MCF 10A (cell line): ENCODE measurements at places on chromosomes 7 and 10. TPM values are rescaled to one million over a fixed set of nuclear protein-coding genes. Genes with fewer than 3 reads are reported as not detected.

GRCh38 chr7:105337529-105337928 lies 51.2 kb downstream of the SRPK2 start:
- peaks cover 9% of the 10 kb centered on the region for H3K36me3 ChIP-seq
- H3K27me3 ChIP-seq = no peaks in the 10 kb centered on the region
- no peak overlapping the region for H3K27ac ChIP-seq
- H3K4me1 ChIP-seq = peaks cover 3% of the 10 kb centered on the region

DNA sequence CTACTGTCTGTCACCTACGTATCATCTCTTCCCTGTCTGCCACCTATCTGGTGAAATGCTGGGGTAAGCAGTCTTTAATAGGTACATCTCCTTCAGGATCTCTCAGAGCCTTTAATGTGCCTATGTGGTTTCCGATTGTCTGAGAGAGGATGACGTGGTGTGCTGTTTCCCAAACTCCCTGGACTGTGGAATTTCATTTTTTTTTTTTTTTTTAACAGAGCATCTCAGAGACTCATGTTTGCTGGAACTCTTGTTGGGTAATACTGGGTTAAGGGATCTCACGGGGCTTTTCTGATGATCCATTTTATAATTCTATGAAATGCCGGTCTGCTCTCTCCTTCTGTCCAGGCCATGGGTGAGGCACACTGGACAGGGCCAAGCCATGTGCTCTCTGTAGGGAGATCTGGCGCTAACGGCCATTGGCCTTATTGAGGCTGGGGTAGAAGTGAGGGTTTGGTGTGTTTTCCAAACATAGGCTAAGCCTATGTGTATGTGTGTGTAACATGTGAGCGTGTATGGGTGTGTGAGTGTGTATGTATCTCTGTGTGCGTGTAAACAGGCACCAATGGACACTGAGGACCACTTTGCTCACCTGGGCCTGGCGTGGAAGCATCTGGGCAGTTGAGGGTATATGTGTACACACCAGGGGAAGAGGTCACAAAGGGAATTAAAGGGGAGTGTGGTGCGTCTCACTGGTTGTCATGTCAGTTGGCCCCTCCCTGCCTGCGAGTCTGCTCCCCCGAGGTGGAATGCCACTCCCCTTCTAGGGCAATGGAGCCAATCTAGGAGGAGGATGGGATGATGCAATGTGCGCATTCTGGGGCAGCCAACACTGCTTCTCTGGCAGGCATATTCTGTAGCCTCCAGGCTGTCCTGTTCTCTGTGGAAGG lies 7.8 kb downstream of the ADRA2A start:
- no peaks in the 10 kb centered on the region for H3K36me3 ChIP-seq
- no peak for DNase-seq
- H3K4me3 ChIP-seq = no peak overlapping the region
- no peak overlapping the region for H3K27ac ChIP-seq
- H3K4me1 ChIP-seq = no peaks in the 10 kb centered on the region
- no peaks in the 10 kb centered on the region for H3K27me3 ChIP-seq

GRCh38 chr10:15719899-15720634 lies at the start of gene ITGA8:
Gene ITGA8 (minus strand): TSS chr10:15719922. CDS start chr10:15719771, 151 bp downstream.
- no peak within 1 kb of the TSS for H3K4me3 ChIP-seq
- H3K27me3 ChIP-seq = peaks cover 77% of the 10 kb centered on the region
- H3K36me3 ChIP-seq = no peaks in the 10 kb centered on the region
- H3K27ac ChIP-seq = no peak within 1 kb of the TSS

- H3K27ac ChIP-seq = no peak overlapping the region
- H3K4me3 ChIP-seq = no peak overlapping the region
- DNase-seq = no peak
- H3K4me1 ChIP-seq = peaks cover 4% of the 10 kb centered on the region
- H3K36me3 ChIP-seq = peaks cover 4% of the 10 kb centered on the region
These were observed 103.3 kb downstream of the FANK1 start for GRCh38 chr10:125999694-126000093.

- H3K4me1 ChIP-seq = peaks cover 31% of the 10 kb centered on the region
- peak; percentile 32 for DNase-seq
- H3K4me3 ChIP-seq = no peak overlapping the region
- H3K27ac ChIP-seq = peak overlapping the region; percentile 97
These were observed 134.2 kb upstream of the AKR1E2 start for GRCh38 chr10:4691776-4692175.

Gene FOXI2
- total RNA-seq = not detected in 2 replicates

DNA sequence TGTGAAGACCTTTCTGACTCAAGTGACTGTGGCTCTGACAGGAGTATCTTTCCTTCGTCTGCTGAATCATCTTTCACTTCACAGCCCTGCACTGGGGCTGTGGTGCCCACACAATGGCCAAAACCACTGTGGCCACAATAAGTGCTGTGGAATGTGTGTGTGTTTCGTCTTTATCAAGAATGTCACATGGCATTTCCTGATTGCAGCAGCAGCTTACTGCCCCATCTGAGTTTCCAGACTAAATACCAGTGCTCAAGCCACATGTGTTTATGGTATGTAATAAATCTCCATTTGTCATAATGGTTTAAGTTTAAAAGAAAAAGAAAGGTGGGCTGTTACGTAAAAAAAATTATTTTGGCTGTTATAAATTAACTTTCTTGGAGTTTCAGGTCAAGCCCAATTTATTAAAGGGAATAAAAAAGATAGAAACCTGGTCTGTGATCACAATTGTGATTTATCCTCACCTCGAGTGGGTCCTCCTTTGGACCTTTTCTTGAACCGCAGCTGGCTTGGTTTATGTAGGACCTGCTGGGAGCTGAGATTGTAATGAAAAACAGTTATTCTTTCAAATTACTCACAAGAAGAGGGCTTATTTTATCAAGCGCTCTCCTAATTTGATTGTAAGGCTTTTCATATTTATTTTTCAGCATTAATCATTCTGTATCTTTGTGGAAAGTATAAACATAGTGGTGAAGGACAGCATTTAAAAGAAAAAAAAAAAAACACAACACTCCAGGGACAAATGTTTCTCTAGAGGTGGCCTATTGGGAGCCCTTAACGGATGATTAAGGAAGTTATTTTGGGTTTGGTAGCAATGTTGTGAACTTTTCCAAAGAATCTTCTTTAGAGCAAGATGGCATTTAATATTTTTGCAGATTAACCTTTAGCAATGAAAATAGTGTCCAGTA lies 116.2 kb downstream of the LRMDA start:
- peaks cover 4% of the 10 kb centered on the region for H3K36me3 ChIP-seq
- H3K4me3 ChIP-seq = no peak overlapping the region
- H3K27ac ChIP-seq = no peak overlapping the region
- peak; percentile 17 for DNase-seq
- H3K4me1 ChIP-seq = no peaks in the 10 kb centered on the region

- H3K4me1 ChIP-seq = peaks cover 5% of the 10 kb centered on the region
- no peaks in the 10 kb centered on the region for H3K27me3 ChIP-seq
- H3K27ac ChIP-seq = no peak overlapping the region
- no peaks in the 10 kb centered on the region for H3K36me3 ChIP-seq
- peak; percentile 64 for DNase-seq
These were observed 170.9 kb upstream of the SMIM30 start for GRCh38 chr7:113289140-113289740.

DNA sequence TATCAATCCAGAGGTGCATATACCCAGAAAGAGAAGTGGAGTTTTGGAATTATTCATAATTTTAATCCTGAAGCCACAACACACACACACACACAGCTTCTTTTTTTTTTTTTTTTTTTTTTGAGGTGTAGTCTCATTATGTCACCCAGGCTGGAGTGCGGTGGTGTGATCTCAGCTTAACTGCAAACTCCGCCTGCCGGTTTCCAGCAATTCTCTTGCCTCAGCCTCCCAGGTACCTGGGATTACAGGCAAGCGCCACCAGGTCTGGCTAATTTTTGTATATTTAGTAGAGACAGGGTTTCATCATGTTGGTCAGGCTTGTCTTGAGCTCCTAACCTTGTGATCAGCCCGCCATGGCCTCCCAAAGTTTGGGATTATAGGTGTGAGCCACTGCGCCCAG lies 35.4 kb downstream of the TET1 start:
- no peaks in the 10 kb centered on the region for H3K27me3 ChIP-seq
- H3K27ac ChIP-seq = no peak overlapping the region
- H3K36me3 ChIP-seq = no peaks in the 10 kb centered on the region
- peaks cover 22% of the 10 kb centered on the region for H3K4me1 ChIP-seq
- no peak for DNase-seq

Gene DNAH11
- total RNA-seq = 0.81 and 0.91 TPM in 2 replicates

DNA sequence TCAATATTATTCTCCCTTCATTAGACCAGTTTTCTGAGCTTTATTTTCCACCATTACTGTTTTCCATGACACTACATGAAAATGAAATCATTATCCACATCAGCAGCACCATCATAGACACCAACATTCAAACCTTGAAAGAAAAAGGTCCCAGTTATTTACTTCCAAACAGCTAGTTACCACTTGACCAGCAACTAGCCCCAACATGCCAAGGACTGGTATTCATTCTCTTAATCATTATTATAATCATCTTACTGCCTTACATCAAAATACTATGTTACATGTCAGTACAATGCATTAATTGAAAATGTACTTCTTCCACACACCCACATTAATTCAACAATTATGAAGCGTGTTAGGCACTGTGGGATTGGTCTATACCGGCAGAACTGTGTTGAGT lies 199.4 kb downstream of the TSPAN12 start:
- DNase-seq = no peak
- H3K36me3 ChIP-seq = no peaks in the 10 kb centered on the region
- H3K4me3 ChIP-seq = no peak overlapping the region
- no peaks in the 10 kb centered on the region for H3K4me1 ChIP-seq
- H3K27me3 ChIP-seq = peaks cover 26% of the 10 kb centered on the region

DNA sequence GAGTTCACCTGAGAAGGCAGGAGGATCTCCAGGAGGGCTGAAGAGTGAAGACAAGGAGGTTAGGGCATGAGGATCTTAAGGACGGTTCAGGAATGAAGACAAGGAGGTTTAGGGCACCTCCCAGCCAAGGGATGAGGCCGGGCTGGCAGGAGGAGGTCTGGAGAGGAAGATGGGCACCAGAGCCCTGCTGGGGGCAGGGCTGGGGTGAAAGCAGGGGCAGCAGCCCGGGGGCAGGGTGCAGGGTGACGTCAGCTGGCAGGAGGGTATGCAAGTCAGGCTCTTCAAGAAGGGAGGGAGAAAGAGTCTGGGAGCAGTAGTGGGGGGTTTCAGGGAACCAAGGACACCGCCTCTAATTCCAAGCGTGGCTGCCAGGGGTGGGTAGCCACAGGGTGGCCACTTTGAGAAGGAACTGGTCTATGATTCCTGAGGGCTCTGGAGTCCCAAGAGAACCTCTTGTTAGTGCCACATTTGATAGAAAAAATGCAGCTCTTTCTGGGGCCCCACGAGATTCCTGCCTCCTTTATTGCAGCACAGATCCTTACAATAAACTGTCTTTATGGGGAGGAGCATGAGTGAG lies 101.6 kb downstream of the C10orf90 start:
- H3K27ac ChIP-seq = no peak overlapping the region
- H3K4me3 ChIP-seq = no peak overlapping the region
- H3K4me1 ChIP-seq = peaks cover 21% of the 10 kb centered on the region
- no peaks in the 10 kb centered on the region for H3K36me3 ChIP-seq
- no peaks in the 10 kb centered on the region for H3K27me3 ChIP-seq

DNA sequence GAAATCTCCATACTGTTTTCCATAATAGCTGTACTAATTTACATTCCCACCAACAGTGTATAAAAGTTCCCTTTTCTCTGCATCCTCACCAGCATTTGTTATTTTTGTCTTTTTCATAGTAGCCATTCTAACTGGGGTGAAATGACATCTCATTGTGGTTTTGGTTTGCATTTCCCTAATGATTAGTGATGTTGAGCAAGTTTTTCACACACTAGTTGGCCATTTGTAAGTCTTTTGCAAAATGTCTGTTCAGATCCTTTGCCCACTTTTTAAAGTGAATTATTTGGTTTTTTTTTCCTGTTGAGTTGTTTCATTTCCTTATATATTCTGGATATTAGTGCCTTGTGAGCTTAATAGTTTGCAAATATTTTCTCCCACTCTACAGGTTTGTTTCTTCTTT lies 101.0 kb upstream of the NFE2L3 start:
- H3K27ac ChIP-seq = no peak overlapping the region
- no peaks in the 10 kb centered on the region for H3K27me3 ChIP-seq
- no peaks in the 10 kb centered on the region for H3K4me1 ChIP-seq
- no peak overlapping the region for H3K4me3 ChIP-seq
- H3K36me3 ChIP-seq = no peaks in the 10 kb centered on the region
- no peak for DNase-seq

GRCh38 chr7:102942181-102942866 lies 29.5 kb downstream of the LRRC17 start:
- no peaks in the 10 kb centered on the region for H3K4me1 ChIP-seq
- no peak overlapping the region for H3K4me3 ChIP-seq
- H3K27ac ChIP-seq = no peak overlapping the region
- DNase-seq = no peak
- no peaks in the 10 kb centered on the region for H3K27me3 ChIP-seq

- H3K27me3 ChIP-seq = peaks cover 29% of the 10 kb centered on the region
- no peaks in the 10 kb centered on the region for H3K36me3 ChIP-seq
- DNase-seq = no peak
- no peak overlapping the region for H3K27ac ChIP-seq
These were observed 35.2 kb upstream of the HECW1 start for GRCh38 chr7:43077285-43077684.

DNA sequence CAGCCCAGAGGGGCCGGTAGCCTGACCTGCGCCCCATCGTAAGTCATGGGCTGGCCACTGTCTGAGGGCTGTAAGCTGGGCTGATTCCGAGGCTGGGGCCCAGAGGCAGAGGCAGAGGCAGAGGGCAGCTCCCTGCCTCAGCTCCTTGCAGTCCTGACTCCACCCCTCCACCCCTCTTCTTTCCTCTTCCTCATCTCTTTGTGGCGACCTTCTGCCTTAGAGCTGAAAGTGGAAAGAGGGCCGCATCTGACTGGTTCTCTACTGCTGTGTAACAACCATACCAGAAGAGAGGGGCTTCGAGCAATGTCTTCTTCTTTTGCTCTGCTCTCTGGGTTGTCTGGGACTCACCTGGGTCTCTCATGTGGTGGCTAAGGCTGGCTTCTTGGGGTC lies 179.1 kb downstream of the RPS24 start:
- H3K27me3 ChIP-seq = peaks cover 46% of the 10 kb centered on the region
- peaks cover 10% of the 10 kb centered on the region for H3K4me1 ChIP-seq
- H3K4me3 ChIP-seq = no peak overlapping the region
- no peaks in the 10 kb centered on the region for H3K36me3 ChIP-seq

- H3K36me3 ChIP-seq = peaks cover 4% of the 10 kb centered on the region
- DNase-seq = no peak
- H3K4me3 ChIP-seq = no peak overlapping the region
- H3K4me1 ChIP-seq = no peaks in the 10 kb centered on the region
These were observed 77.5 kb upstream of the EEPD1 start for GRCh38 chr7:36075561-36075960.

Gene LRRD1
- total RNA-seq = not detected in 2 replicates

- no peaks in the 10 kb centered on the region for H3K27me3 ChIP-seq
- H3K4me1 ChIP-seq = peaks cover 5% of the 10 kb centered on the region
- peaks cover 6% of the 10 kb centered on the region for H3K36me3 ChIP-seq
- DNase-seq = no peak
- no peak overlapping the region for H3K27ac ChIP-seq
These were observed 1.8 kb upstream of the PYROXD2 start for GRCh38 chr10:98416606-98417388.

DNA sequence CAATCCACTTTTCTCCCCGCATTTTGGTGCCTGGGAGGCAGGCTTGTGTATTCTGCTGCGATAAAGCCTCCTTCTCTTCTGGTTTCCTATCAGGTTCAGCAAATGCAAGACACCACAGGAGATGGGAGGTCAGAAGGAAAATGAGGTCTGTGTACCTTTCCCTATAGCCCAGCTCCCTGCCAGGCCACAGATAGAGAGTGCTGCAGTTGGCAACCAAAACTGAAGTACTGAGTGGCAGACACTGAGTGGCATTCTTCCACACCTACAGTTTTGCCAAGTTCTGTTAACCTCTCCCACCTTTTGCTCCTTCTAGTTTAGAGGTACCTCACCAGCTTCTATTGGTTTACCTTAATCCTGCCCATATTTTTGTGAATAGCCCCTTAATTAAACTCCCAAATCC lies 948.4 kb downstream of the SORCS1 start:
- H3K27ac ChIP-seq = no peak overlapping the region
- no peak overlapping the region for H3K4me3 ChIP-seq
- no peak for DNase-seq
